CD4-positive, alpha-beta T cell treated with Interleukin-15 for 4 hours (primary cell): ENCODE measurements at places on chromosomes 4 and X.

DNA sequence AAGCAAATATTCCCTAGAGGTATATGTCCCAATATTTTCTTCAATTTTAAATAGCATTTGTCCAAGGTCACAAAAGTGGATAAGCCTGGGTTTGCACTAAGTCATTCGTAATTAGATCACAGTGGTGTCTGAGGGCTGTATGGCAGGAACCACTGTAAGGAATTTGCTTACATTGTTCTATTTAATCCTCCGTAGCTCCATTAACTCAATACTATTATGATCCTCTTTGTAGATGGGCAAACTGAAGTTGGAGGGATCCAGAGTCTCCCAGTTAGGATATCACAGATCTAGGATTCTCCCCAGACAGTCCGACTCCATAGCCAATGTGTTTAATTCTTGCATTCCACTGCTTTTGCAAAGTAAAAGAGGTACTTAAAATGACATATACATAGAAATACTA lies 242.7 kb upstream of the DCAF8L1 start:
- no peak for DNase-seq

GRCh38 chr4:98505992-98506391 lies 152.4 kb downstream of the TSPAN5 start:
- no peak for DNase-seq

DNA sequence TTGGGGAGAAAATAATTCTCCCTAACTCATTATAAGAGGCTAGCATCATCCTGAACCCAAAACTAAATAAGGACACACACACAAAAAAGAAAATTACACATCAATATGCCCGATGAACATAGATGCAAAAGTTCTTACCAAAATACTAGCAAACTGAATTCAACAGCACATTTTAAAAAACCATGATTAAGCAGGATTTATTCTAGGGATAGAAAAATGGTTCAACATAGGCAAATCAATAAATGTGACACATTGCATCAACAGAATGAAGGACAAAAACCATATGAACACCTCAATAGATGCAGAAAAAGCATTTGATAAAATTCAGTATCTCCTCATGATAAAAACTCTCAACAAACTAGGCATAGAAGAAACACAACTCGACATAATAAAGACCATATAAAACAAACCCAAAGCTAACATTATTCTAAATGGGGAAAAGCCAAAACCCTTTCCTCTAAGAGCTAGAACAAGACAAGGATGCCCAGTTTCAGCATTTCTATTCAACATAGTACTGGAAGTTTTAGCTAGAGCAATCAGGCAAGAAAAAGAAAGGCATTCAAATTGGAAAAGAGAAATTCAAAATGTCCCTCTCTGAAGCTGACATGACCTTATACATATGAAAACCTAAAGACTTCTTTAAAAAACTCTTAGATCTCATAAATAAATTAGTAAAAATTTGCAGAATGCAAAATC lies 200.9 kb downstream of the NKX6-1 start:
- no peak for DNase-seq

- no peak for DNase-seq
Observed at GRCh38 chrX:35622040-35622439, 176.1 kb upstream of the MAGEB16 start.

- DNase-seq: no peak
Observed at GRCh38 chr4:89248879-89249281, 58.7 kb downstream of the GPRIN3 start.

- DNase-seq: no peak
Observed at GRCh38 chr4:164482092-164482404, 271.9 kb upstream of the SMIM31 start.

GRCh38 chrX:141669689-141670088 lies 28.9 kb downstream of the SPANXD start:
- no peak for DNase-seq

GRCh38 chr4:185825737-185826136 lies 13.7 kb upstream of the SORBS2 start:
- no peak for DNase-seq

- no peak for DNase-seq
Observed at GRCh38 chr4:73870768-73871167, 1.6 kb downstream of the CXCL1 start.

GRCh38 chr4:152501846-152502536 lies 33.9 kb downstream of the FBXW7 start:
- DNase-seq: no peak

DNA sequence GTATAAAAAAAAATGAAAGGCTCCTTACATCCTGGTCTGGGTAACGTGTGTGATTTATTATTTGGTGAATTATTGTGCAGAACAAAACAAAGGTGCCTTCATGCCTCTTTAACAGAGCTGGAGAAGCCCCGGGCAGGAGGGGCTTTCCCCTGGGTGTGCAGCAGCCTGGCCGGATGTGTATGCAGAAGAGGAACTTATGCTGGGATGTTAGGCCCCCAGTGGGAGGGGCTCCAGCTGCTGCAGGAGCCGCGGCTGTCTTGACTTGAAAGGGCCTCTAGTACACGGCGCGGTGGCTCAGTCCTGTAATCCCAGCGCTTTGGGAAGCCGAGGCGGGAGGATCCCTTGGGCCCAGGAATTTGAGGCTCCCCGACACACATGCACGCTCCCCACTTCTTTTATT lies 16.0 kb downstream of the CCNQ start:
- DNase-seq: peak; percentile 54

GRCh38 chrX:1434871-1435240 lies 17.9 kb downstream of the ASMTL start:
- DNase-seq: no peak

- DNase-seq: no peak
Observed at GRCh38 chrX:45524805-45525204, 324.1 kb upstream of the DIPK2B start.

- no peak for DNase-seq
Observed at GRCh38 chr4:1384675-1385372, 21.4 kb downstream of the NKX1-1 start.

GRCh38 chr4:183445097-183445428 lies 627 bp downstream of the CDKN2AIP start:
- DNase-seq: peak; percentile 27

GRCh38 chr4:3408793-3409330 lies 32.9 kb upstream of the HGFAC start:
- DNase-seq: no peak

DNA sequence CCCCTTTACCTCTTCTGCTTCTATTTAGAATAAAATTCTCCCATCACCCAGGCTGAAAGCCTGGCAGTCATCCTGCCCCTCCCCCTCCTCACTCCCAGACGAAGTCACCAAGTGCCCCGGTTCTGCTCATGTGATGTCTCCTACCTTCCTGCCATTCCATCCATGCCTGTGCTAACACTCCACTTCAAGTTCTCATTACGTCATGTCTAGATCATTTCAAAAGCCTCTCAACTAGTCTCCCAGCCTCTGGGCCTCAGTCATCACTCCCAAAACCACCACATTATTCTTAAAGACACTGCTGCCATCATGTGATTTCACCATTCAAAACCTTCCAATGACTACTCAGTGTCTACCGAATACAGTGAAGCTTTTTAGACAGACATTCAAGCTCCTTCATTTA lies 17.2 kb upstream of the HOPX start:
- DNase-seq: no peak

DNA sequence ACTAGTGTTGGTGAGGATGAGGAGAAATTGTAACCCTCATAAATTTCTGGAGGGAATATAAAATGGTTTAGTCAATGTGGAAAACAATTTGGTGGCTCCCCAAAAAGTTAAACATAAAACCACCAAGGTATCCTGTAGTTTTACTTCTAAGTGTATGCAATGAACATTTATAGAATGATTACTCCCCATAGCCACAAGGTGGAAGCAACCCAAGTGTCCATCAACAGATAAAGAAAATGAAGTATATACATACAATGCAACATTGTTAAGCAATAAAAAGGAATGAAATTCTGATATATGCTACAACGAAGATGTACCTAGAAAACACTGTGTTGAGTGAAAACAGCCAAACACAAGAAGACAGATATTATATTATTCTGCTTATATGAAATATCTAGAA lies 569.1 kb upstream of the GRID2 start:
- DNase-seq: no peak

DNA sequence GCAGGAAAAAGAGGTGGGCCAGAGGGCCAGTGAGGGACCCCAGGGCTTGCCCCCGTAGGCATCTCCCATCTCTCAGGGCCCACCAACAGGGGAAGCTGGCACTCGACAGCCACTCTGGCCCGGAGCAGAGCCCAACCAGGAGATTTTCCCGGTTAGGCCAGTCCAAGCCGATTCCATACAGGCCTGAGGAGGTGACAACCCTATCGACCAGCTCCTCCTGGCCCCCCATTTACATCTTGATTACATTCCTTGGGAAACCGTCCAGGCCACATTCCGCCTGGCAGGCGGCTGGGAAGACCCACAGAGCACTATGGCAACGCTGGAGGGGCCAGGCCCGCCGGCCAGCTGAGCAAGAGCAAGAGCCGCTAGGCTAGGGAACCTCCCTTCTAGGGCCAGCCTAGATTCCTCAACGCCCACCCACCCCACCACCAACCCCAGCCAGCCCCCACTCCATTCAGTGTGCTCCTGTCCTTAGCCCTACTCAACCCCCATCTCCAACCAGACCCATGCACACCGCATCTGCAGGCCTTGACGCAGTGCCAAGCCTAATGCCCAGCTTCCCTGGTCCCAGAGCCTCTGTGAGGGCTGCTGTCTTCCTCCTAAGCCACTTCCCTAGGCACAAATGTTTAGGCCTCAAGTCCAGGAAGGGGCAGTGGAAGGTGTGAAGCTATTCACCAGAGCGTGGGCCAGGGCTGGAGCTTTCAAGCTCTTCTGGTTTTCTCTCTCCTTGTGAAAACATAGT lies 161.2 kb downstream of the EFNB1 start:
- no peak for DNase-seq

GRCh38 chr4:182538031-182538430 lies 294.8 kb downstream of the TENM3 start:
- no peak for DNase-seq

DNA sequence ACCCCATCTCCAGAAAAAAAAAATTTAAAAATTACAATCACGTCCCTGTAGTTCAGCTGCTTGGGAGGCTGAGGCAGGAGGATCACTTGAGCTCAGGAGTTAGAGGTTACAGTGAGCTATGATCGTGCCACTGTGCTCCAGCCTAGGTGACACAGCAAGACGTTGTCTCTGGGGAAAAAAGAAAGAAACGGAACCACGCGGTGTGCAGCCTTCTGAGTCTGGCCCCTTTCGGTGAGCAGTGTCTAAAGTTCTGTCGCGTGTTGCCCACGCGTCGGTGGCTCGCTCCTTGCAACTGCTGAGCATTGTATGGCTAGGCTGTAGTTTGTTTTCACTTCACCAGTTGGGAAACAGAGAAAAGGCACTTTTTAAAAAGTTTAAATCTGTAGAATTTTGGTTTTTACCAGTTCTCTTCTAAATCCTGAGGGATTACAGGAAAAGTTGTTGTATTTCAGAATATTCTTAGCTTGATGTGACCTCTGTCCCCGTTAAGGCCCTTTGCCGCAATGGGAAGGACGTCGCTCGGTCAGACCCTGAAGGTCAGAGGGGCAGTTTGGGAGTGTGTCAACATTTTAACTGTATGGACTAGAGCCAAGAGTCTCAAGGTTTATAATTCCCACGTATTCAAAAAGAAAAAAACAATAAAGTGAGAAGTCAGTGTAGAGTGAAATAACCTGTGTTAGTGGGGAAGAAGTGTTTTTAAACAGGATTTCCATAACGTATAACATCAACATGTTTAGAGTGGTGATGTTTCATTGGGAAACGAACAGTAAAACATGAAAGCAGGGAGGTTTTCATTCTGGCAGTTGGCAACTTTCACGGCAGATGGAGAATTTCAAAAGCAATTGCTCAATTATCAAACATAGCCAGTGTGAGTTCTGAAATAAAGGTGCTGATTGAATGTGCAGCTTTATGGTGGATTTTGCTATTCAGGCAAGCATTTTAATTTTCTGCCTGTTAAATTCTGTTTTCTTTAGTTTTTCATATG lies 45.8 kb upstream of the MSANTD1 start:
- peak; percentile 22 for DNase-seq

DNA sequence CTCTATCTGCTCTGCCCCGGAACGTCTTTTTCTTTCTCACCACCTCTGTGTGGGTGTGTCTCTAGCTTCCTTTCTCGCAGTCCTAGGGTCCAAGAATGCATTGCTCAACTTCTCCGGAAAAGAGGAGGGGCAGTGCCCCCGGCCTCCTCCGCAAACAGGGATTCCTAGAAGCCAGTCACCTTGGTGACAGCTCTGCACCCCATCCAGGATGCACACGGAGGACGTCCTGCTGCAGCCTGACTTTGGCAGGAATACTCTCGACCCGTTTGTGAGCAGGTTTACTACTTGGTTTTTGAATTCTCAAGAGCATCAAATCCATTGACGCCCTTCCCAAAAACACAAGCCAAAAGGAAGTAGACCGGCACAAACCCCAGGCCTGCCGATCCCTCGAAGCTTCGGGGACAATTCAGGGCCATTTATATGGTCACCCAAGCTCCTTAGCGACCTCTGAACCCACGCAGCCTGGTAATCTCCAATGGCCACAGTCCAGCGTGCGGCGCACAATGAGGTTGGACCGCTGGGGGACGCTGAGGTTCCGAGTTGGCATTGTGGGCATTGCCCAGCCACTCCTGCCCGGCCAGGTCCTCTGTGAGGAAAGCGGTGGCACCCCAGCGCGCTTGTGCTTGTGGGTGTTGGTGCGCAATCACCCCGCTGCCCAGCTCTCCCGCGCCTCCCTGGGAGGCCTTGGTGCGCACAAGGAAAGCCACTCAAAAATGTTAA lies 9.8 kb downstream of the NKX3-2 start:
- DNase-seq: no peak

DNA sequence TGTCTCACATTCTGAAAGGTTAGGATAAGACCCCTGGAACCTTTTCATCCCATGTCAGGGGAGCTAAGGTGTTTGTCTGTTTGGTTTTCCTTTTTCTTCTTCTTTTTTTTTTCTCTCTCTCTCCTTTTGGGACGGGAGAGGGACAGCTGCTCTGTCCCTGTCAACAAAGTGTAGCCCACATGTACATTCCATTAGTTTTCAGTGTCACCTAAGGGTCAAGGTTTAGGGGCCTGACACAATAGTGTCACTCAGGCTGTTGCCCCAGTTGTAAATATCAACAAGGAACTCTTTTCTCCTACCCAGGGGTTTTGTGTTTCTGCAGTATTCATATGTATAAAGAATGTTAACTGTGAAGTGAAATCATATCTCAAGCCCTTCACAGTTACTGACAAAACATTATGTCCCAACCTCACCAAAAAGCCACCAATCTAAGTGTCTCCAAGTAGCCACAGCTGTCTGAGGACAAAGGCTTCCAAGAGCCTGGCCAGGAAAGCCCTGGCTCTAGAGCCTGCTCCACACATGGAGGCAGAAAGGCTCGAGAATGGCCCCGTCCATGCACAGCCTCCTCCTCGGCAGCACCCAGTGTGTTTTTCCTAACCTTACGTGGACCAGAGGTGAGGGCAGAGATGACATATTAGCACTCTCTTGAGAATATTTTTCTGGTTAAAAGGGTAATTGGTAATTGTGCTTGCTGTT lies 9.4 kb downstream of the IRF2 start:
- no peak for DNase-seq

DNA sequence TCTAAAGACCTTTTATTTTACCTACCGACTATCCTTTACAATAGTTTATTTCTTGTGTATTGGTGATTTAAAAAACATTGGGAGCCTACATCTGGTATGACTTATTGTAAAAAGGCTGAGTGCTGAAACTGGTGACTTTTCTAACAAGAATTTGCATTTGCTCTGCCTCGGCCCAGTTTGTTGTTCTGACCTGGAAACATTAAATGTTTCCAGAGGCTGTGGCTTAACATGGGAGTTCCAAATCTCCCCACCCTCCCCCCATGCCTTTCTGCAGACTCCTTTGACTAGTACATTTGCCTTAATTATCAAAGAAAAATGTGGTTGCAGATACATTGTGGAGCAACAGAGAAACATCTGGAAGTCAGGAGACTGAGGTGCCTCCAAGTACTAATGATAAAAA lies 39.8 kb downstream of the SPCS3 start:
- no peak for DNase-seq

- no peak for DNase-seq
Observed at GRCh38 chr4:119748853-119749252, 120.2 kb upstream of the PDE5A start.
